ENCODE measurements at places on chromosomes 12 and 14.
A peak's percentile ranks its signal among the peaks of the same experiment; 100 is the strongest.

DNA sequence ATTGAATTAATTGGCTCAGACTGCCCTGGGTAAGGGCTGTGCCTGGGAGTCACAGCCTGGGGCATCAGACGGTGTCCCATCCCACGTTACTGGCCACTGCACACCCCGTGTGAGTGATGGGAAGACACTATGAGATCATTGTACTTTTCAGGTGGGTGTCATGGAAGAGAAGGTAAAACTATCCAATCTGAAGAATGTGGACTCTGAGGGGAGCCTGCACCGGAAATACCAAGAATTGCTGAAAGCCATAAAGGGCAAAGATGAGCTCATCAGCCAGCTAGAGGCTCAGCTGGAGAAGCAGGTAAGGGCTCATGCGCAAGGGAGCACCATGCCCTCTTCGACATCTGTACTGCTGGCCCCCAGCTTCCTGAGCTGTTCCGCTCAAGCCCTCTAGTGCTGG lies 24.0 kb downstream of the PLEKHH1 start:
- no peak for DNase-seq

DNA sequence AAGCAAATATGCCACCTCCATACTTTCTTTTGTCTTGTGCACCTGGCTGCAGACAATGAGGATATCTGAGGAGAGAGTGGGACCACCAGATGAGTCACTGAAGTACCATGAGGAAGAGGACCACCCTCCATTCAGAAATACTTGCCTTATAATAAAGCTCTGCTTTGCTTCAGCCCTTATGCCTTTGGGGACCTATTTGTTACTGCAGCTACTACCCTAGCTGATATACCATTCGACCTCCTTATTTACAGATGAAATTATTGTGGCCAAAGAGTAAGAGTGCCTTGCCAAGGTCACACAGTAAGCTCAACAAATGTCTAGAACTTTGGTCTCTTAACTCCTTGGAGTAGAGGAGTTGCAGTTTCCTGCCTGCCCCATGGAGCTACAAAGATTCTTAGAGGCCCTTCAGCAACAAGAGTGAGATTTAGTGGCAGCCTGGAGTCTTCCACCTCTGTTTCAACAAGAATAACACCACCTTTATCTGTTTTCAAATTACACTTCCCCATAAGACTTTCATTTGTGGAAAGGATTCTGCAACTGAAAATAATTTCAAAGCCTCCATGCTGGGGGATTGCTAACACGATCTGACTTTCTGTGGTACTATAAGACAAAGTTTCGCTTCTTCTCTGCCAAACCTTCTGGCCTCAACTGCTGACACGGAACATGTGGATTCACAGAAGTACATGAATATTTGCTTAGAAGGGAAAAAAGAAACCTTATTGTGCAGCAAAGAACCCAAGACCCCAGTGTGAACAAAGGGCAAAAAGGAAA lies 3.6 kb downstream of the CMKLR1 start:
- DNase-seq = no peak

DNA sequence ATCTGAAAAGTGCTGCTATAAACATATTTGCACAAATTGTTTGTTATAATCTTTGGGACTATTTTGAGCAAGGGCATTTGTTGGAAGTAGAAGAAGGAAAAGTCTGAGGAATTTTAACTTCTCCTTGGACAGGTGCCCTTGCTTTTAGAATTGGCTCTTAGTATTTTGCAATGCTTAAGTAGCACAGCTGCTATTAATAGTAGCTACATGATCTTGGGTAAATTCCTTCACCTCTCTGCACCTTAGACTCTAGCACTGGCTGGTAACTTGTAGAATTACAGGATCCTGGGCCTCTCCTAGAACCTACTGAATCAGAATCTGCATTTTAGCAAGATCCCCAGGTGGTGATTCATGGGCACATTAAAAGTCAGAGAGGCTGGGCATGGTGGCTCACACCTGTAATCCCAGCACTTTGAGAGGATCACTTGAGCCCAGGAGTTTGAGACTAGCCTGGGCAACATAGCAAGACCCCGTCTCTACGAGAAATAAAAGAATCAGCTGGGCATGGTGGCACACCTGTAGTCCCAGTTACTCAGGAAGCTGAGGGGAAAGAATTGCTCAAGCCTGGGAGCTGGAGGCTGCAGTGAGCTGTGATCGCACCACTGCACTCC lies 10.8 kb upstream of the TMEM120B start:
- DNase-seq = no peak

GRCh38 chr12:104532636-104533035 lies 75.9 kb downstream of the CHST11 start:
- no peak for DNase-seq

DNA sequence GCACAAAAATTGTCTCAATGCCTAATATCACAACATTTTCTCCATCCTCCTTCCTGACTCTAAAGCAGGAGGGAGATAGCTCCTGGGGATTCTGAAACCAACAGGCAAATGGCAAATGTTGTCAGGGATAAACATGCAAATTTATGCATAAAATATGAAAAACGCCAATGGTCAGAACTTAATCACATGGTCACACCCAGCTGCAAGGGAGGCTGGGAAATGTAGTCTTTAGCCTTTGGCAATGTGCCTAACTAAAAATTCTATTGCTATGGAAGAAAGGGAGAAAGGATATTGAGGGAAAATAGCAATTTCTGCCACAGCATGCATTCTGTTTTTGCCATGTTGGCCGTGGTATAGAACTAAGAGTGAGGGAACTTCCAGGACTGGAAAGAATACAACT lies 11.7 kb upstream of the OASL start:
- DNase-seq = no peak

GRCh38 chr12:34289431-34290380 lies 267.4 kb downstream of the ALG10 start:
- DNase-seq = peak; percentile 55

GRCh38 chr12:114625294-114625851 lies 58.6 kb downstream of the TBX3 start:
- no peak for DNase-seq

- DNase-seq = peak; percentile 69
These were observed 161.1 kb downstream of the SUDS3 start for GRCh38 chr12:118537481-118537917.

DNA sequence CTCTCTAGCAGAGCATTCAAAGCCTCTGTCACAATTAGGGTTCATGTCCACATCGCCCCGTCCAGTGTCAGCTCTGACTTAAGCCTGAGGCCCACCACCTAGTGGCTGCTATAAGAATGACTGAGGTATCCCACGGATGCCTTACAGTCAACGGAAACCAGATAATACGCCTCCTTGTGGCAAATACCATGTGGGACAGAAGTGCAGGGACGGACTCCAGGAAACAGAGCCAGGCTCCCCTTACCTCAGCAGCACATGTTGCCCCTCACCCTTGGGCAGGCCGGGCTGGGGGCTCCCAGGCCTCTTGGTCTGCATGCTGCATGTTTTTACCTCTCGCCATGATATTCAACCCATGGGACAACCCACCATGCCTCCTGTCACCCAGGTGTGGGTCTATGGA lies 86.3 kb downstream of the VWF start:
- DNase-seq = no peak

DNA sequence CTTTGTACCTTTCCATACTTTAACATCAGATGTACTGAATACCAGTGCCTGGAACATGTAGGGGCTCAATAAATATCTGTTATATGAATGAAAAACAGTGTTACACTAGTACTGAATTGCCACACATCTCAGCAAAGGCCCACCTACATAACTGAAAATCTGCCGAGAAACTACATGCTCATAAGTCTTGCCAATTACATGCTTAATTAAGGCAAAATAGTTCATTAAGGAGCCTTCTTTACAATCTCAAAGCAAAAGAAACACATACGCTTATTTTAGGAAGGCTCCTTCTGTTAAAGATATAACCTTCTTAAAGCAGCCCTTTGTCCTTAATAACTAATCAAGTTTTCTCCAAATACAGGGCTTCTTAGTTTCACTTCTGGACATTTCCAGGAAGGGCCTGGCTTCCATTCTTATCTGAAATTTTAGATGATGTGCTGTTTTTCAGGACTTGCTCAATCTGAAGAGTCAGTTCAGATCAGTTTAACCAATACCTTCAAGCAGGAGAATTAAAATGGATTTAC lies 11.5 kb downstream of the LIMA1 start:
- DNase-seq = no peak

GRCh38 chr14:65231286-65231980 lies 129.1 kb upstream of the MAX start:
- DNase-seq = no peak

DNA sequence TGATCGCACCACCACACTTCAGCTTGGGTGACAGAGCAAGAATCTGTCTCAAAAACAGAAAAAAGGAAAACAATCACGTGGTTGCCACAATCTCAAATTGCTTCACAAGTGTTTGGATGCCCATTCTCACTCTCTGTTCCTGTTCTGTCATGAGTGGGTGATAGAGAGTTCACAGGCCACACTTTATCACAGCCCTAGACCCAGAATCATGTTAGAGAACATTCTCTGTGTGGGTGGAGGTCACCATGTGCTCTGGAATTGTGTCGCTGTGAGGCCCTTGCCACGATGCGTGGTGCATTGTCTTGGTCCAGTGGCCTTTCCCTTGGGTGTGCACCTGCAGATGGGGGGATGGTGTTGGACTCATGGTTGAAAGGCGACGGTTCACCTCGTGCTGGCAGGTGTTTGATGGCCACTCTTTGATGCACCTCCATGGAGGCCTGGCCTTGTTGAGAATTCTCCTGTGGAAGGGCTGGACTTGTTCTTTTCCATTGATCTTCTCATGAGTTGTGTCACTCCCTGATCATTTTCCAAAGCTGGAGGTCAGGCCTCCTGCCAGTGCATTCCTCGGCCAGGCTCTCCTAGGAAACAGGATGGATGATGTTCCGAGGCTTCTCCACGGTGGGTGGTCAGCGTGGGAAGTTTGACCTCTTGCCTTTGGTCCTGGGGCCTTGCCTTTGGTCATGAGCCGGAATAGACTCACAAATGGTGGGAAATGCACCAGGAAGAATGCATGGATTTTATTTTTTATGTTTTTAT lies 91.9 kb downstream of the SLC24A4 start:
- DNase-seq = no peak

GRCh38 chr12:68121143-68121542 lies 38.4 kb downstream of the IFNG start:
- DNase-seq = no peak

- peak; percentile 17 for DNase-seq
These were observed 2.5 kb downstream of the PLEKHG3 start for GRCh38 chr14:64706593-64707193.

DNA sequence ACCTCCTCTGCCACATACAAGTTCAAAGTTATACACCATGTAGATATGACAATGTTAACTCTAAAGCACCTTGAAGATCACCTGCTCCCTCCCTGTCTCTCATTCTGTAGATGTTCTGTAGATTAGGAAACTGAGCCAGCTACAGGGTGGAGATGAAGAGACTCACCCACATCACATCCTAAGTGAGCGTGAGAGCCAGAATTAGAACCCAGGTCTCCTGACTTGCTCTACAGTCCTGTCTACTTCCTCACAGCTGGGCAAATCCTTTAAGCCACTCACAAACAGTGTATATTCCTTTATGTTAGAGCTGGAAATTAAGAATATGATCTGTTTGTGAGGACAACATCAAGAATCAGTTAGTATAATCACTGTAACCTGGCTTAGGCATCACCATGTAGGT lies 1.8 kb downstream of the APPL2 start:
- no peak for DNase-seq

Data from tibial artery (tissue), 4 donors.